ENCODE measurements at places on chromosomes 2 and 18. TPM values are rescaled to one million over a fixed set of nuclear protein-coding genes. Genes with fewer than 3 reads are reported as not detected.

The MOGAT1 gene
- total RNA-seq = not detected

The LRRC30 gene
- not detected for total RNA-seq

The ITPRIPL1 gene
- 5.8 TPM for total RNA-seq

The LYG2 gene
- not detected for total RNA-seq

The SLC30A3 gene
- total RNA-seq = 0.15 TPM

The LONRF2 gene
- under 0.01 TPM for total RNA-seq

The PLCD4 gene
- 11.8 TPM for total RNA-seq

The ATG9A gene
- total RNA-seq = 34.9 TPM

The ADD2 gene
- total RNA-seq = not detected

The ABCA12 gene
- total RNA-seq = under 0.01 TPM

The CNGA3 gene
- 0.17 TPM for total RNA-seq

The VSNL1 gene
- total RNA-seq = 0.29 TPM

The PLGLB2 gene
- total RNA-seq = not detected

The HOXD1 gene
- not detected for total RNA-seq

The RIT2 gene
- not detected for total RNA-seq

The TEX44 gene
- not detected for total RNA-seq

The MRPL19 gene
- 37.7 TPM for total RNA-seq

The MYO1B gene
- total RNA-seq = 109 TPM

The CAPN13 gene
- total RNA-seq = not detected

The RIF1 gene
- 41.0 TPM for total RNA-seq

The FOXD4L1 gene
- 0.17 TPM for total RNA-seq

The ALK gene
- under 0.01 TPM for total RNA-seq

The NTSR2 gene
- total RNA-seq = not detected

The CFC1 gene
- total RNA-seq = not detected

The CAPN10 gene
- total RNA-seq = 24.0 TPM

The MALT1 gene
- total RNA-seq = 21.5 TPM

The RAPGEF4 gene
- total RNA-seq = 0.66 TPM

The AGXT gene
- total RNA-seq = not detected

The SRD5A2 gene
- total RNA-seq = not detected
